ENCODE measurements at places on chromosomes 7 and 10. TPM values are rescaled to one million over a fixed set of nuclear protein-coding genes. Genes with fewer than 3 reads are reported as not detected.

DNA sequence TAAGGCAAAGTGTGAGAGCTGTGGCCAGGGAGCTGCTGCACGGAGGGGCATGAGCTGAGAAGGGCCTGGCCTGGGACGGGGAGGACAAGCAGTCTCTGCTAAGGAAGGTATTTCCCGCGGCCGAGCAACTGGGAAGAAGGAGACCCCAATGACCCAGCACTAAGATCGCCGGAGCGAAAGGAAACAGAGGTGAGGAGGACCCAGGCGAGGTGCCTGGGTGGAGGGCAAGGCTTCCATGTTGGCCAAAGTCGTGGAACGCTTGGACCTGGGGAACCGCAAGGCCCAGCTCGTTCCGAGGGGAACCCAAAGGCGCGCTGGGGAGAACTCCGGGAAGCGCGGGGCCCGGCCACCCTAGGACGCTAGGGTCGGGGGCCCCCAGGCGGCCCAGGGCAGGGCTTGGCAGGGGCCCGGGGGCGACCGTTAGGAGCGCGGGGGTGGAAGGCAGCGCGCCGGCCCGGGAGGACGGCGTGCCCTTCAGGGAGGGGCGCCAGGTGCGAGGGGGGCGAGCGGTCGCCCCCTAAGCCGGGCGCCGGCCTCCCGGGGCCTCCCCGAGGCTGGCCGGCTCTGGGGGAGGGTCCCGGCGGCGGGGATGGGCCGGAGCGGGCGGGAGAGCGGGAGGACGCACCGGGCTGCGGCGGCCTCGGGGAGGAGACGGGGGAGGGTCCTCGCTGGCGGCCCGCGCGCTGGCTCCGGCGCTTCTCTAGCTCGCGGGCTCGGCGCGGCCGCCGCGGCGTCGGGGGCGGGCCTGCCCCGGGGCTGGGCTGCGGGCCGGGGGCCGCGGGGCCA lies 545 bp downstream of the GIGYF1 start:
- DNase-seq, result no peak

GRCh38 chr10:132877473-132877872 lies 64.9 kb downstream of the CFAP46 start:
- DNase-seq, result no peak

DNA sequence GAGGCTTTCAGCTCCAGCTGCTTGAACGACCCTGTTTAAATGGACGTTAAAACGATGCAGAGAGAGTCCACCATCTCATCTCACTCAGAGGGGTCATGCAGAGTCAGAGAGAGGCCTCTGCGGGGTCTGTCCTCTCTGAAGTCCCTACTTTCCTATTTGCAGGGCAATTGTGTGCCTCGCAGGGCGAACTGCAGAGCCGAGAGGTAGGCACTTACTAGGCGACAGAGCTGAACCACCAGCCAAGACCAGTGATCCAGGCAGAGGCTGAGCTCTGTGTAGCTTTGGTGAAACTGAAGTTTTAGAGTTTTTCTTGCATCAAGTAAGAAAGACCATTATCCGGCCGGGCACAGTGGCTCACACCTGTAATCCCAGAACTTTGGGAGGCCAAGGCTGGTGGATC lies 64.1 kb upstream of the CUX1 start:
- no peak for DNase-seq

GRCh38 chr10:82742478-82742877 lies 867.5 kb downstream of the NRG3 start:
- peak; percentile 37 for DNase-seq

GRCh38 chr10:88389456-88389855 lies 193.7 kb downstream of the RNLS start:
- DNase-seq, result peak; percentile 13

DNA sequence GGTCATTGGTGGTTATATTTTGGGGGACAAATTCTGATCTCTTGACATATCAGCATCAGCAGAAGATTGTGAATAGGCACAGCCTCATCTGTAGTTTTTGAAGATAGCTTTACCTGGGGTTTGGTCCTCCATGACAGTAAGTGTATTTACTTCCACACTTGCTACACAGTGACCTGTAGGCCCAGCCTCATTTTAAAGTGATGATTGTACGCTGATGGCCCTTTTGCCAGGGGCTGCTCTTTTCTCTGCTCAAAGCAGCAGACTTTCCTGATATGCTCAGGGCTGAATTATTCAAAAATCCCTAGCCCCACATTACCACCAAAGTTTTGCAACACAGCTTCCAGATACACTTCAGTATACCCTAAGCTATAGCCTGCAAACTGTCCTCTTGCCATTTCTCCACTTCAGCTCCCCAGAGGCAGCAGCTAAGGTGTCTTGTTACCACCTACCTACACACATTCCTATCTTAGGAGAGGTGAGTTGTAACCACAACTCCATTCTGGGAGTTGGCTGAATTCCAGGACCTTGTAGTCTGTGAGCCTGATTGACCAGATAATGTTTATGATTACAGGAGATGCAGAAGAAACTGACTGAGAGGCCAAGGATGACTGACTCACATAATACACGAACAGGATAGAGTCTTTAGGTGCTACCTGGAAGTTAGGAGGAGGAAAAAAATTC lies 6.0 kb downstream of the ASB4 start:
- peak; percentile 71 for DNase-seq

Gene HKDC1
- 112 TPM for total RNA-seq

Gene TACC2
- total RNA-seq, result 26.5 TPM

Gene KIAA1549
- 7.2 TPM for total RNA-seq

Gene COL26A1
- not detected for total RNA-seq

Gene OLAH
- not detected for total RNA-seq

Gene STRA8
- total RNA-seq, result not detected

Data from Calu3 (cell line).